ENCODE measurements at places on chromosomes 3 and 15.

DNA sequence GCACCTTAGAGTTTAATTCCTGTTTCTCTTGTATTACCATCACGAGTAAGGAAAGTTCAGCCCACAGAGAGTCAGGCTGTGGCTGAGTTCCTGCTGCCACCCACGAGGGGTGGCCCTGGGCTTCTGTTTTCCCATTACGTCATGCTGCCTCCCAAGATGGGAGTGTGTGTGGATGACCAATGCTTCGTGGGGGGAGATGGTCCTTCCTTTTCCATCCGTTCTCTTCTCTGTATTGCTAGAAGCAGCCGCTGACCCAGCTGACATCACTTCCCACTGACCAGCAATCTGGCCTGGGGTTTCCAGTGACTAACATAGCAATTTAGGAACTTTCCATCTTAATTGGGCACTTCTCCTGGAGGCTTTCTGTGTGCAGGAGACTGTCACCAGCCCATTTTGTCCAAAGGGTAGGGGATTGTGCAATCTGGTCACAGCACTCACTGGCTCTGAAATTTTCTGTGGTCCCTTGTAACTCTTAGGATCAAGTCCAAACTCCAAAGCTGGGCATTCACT lies 9.3 kb downstream of the IRAK2 start:
- DNase-seq = peak; percentile 29

- DNase-seq = no peak
Measured at GRCh38 chr3:121152573-121152972, 244.6 kb downstream of the STXBP5L start.

DNA sequence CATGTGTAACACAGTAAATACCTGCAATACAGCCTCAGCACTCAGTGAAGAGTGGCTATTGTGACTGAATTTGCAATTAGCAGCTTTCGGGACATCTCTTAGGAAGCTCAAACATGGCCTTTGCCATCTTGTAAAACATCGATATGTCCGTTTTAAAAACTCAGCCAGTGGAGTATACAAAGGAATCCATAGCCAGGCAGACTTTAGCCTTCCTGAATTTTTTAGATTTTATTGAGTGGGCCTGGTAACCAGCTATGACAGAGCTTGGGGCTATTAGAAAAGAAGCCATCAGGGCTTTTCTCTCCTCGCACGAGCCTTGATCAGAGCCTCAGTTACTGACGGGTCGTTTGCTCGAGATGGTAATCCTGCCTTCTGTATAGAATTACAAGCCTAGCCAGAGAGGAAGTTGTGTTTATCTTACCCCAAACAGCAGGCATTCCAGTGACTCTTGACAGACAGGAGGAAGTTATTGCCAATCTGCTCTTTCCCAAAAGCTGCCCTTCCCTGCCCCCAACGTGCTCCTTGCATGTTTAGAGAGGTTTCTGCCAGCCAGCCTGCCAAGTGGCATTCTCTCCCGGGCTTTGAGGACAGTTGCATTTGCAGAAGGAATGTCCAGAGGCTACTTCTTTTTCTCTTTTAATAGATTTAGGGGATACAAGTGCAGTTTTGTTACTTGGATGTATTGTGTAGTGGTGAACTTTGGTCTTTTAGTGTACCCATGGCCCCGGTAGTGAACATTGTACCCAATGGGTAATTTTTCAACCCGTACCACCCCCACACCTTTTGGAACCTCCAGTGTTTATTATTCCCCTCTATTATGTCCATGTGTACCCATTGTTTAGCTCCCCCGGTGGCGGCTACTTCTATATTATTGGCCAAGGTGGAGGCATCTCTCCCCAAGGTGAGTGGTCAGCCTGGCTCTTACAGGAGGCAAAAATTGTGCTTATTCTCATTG lies 40.6 kb downstream of the ITPR1 start:
- DNase-seq = no peak

GRCh38 chr15:25649390-25649789 lies 210.6 kb upstream of the UBE3A start:
- DNase-seq = no peak
